ENCODE measurements at places on chromosomes 2 and 18.

- no peak for DNase-seq
Measured at GRCh38 chr2:218145124-218145523, 19.3 kb downstream of the CXCR2 start.

DNA sequence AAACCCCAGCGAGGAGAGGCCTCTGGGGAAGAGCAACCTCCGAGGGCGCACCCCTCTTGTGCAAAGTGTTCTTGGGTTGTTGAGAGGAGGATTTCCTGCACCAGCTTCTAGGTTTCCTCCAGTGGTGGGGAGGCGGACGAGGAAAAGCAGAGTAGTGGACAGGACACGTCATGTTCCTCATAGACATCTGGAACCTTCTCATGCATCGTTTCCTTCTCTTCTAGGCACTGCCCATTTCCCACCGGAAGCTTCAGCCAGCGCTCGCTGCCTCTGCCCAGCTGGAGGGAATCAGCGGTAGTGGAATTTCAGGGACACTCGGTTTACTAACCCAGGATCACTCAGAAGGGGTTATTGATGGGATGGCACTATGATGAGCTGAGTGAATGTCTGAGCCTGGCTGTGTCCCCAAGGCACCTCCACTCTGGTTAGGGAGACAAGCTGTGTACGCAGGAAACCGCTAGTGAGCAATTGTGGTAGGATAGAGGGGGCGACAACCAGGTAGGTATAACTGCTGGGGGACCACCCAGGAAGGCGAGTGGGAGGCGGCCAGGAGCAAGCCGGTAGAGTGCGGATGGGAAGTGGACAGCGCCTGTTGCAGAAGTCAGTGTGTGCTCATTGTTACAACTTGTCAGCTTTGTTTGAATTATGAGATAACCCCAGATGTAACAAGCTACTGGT, 960 bp upstream of the APOB start:
- DNase-seq = no peak

GRCh38 chr18:40415176-40415791, 1539.8 kb upstream of the PIK3C3 start:
- DNase-seq = no peak

GRCh38 chr2:165401285-165401852, 68.1 kb upstream of the CSRNP3 start:
- no peak for DNase-seq

DNA sequence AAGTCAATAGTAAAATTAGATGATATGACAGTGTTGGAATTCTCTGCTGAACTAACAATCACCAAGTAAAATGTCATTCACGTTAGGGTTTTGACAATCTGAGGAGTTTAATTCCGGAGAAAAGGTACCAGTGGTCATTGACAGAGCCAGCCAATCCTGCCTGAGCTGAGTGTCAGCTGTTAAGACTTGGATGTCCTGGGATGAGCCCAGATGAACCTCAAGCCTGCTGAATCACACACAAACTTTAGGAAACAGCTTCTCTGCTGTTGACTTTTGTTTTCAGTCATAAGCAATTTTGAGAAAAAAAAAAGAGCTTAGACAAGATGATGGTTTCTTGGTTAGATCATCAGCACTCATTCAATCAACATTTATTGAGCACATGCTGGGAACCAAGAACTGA, 600.0 kb upstream of the SLC39A10 start:
- DNase-seq = no peak

- no peak for DNase-seq
Measured at GRCh38 chr2:40451918-40452605, at the start of gene SLC8A1. TSS of gene SLC8A1 (minus strand) at chr2:40452090.

DNA sequence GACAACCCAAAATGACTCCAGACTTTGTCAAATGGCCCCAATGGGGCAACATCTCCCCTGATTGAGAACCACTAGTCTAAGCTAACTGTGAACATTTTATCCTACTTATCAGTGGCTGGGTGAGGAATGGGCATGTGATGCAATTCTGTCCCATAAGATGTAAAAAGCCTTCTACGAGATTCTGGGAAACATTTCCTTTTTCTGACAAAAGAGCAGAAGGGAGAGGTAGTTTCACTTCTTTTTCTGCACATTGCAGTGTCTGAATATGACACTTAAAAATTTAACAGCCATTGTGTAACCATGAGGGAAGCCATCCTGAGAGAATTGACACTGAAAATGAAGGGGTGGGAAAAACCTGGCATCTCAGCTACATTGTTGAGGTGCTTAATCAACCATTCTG, 17.3 kb upstream of the MARCHF4 start:
- no peak for DNase-seq

- DNase-seq = no peak
Measured at GRCh38 chr2:168482269-168482668, 26.2 kb downstream of the CERS6 start.

DNA sequence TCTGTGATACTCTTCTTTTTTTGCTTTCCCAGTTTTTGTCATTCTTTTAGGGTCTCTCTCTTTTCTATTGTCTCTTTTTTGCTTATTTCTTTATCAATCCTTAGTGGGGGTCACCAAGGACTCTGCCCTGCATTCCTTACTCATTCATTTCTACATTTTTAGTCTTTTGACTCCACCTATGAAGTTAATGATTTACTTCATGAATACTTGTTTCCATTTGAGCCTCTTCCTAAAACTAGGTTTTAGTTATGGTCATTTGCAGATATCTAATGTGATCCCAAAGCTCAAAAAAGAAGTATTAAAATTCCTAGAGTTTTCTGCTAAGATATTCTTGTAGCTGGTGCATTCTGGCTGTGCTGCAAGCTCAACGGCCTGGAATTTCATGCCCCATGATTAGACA, 149.3 kb upstream of the AQP4 start:
- DNase-seq = no peak

- no peak for DNase-seq
Measured at GRCh38 chr2:236262238-236262637, 2.0 kb downstream of the ASB18 start.

DNA sequence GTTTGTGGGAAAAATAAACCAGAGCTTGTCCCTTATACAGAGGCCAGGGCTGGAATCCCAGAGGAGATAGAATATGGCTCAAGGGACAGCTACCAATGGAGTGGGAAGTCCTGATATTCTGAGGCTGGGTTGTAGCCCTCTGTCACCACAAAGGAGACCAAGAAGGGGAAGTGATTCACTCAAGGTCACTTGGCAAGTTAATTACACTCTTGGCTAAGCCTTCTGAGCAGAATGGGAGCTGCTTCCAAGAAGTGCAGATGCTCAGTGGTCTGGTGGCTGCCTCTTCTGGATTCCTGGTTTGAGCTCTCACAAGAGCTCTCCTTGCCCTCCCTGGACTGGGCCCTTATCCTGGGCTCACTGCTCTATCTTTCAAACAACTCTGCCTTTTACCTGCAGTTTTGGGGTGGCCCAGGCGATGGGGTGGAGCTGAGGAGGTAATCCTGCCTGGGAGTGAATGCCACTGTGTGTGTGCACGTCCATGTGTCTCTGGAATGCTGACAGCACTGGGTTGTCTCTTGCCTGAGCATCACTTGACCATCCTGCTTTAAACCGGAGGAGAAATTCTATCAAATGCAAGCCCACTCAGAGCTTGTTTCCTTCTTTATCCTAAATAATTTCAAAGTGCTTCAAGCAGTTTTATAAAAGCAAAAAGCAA, 168.2 kb downstream of the KCNS3 start:
- DNase-seq = no peak

GRCh38 chr2:15561574-15562344, 625 bp upstream of the NBAS start:
- peak; percentile 29 for DNase-seq

- no peak for DNase-seq
Measured at GRCh38 chr18:7590826-7591560, 23.9 kb downstream of the PTPRM start.

GRCh38 chr2:14675489-14675888, 43.0 kb downstream of the LRATD1 start:
- DNase-seq = no peak

DNA sequence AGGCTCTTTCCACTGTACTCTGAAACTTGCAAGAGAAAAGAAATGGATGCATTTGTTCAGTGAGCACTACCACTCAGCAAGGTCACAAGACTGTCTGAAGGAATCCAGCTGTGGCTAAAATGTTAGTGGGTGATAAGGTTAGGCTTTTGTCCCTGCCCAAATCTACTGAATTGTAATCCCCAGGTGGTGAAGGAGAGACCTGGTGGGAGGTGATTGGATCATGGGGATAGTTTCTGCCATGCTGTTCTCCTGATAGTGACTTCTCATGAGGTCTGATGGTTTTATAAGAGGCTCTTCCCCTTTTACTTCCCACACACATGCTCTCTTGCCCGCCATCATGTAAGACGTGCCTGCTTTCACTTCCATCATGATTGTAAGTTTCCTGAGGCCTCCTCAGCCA, 68.2 kb downstream of the ZNF385B start:
- DNase-seq = no peak

DNA sequence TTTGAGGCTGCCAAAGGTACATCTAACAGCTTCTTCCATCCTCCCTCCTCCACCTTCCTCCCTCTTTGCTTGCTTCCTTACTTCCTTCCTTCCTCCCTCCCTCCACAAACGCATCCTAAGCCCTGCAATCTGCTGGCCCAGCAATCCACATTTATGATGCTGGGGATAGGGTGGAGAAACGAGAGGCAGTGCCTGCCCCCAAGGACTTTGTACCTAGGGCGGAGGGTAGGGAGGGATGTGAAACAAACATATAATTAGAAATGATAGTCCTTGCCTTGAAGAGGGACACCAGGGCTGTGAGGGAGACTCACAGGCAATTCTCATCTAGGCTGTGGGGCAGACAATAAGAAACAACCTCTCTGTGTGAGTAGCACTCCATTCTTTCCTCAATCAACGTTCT, 188.3 kb downstream of the ANKRD30B start:
- DNase-seq = no peak

DNA sequence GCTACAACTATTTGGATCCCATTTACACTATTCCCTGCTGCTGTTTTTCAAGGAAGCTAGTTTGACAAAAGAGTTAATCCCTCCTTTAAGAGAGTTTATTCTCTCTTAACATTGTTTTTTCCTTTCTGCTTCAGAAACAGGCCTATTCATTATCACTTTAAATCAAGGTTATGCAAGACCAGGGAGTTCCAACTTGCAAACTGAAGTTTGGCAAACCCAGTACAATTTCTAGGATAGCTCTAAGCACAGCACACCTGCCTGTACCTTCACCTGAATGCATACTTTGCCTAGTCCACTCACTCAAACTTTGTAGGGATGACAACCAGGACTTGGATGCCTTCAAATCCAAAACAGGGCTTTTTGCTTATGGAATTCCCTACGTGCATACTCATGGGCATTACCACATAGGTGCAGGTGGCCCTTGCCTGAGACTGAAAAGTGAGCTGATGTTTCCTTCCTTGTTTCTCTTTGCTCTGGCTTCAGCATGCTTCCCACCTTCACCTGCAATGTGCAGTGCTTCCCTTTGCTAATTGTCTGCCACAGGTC, 193.8 kb upstream of the MMADHC start:
- no peak for DNase-seq

- DNase-seq = no peak
Measured at GRCh38 chr2:28451793-28452533, 43.9 kb upstream of the PLB1 start.

DNA sequence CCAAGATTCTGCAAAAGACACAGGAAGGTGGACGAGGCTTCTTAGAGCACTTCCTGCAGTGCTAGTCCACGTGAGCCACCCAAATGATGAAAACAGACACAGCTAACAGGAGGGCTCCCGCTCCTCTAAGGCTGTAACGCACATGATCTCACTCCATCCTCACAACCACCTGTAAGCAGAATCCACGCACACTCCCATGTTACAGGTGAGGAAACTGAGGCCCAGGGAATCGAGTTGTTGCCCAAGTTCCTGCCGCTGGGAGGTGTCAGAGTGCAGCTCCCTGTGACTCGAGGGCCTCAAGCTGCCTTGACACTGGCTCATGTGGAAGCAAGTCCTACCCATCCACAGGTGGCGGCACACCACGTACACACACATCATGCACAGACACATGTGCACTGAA, 4.4 kb downstream of the DNMT3A start:
- peak; percentile 18 for DNase-seq

- DNase-seq = no peak
Measured at GRCh38 chr2:20016346-20016745, 3.9 kb upstream of the MATN3 start.

DNA sequence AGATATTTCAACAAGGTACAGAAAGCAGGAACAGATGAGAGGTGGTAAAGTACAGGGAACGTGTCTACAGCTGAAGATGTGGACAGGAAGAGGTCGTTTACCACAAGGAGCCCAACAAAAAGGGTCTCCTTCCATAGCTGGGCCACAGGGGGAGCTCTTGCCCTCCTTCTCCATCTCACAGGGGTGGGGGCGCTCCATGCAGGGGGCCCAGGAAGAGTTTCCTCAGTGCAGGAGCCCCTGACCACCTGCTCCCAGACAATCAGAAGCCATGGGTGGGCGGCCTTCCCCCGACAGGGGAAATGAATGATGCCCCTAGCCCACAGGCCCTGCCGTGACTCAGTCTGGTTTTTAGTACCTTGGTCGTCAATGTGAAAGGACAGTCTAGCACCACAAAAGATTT, 163.6 kb upstream of the ZNF516 start:
- DNase-seq = peak; percentile 12

GRCh38 chr2:130390460-130391057, 34.7 kb downstream of the PTPN18 start:
- DNase-seq = no peak

DNA sequence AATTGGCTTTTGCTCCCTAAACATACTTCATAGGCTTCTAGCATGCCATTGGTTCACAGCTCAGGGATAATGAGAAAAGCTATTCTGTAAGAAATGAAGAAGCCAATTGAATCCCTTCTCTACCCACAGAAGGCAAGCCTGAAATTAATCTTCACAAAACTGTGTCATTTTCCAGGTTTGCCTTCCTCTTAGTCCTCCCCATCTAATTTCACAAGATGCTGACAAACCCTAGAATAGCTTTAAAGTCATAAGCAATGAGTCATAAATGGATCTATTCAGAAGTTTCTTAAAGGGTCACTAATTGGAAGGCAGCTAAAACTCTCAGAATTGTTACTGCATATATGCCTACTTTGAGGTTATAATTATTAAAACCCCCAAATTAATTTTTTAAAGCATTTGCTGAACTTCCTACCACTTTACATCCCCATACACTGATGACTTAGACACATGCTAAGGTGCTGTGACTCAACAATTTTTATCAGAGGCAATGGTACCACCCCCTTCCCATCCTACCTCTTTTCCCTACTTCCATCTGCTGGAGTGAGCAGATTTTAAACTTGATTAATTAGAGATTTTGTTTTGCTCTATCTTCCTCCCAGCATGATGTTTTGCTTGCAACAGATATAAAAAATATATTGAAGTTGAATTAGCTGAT, 51.3 kb upstream of the NABP1 start:
- no peak for DNase-seq
